ENCODE measurements at places on chromosomes 6 and 20.

- no peak for DNase-seq
These were observed 8.0 kb upstream of the MYBL2 start for GRCh38 chr20:43658723-43659419.

- no peak for DNase-seq
These were observed 8.3 kb downstream of the TBC1D7 start for GRCh38 chr6:13319891-13320564.

- no peak for DNase-seq
These were observed 185.5 kb downstream of the CDH4 start for GRCh38 chr20:61437280-61438206.

GRCh38 chr6:52697903-52698302 is 27.0 kb downstream of the TMEM14A start:
- no peak for DNase-seq

Measured in naive thymus-derived CD8-positive, alpha-beta T cell (primary cell).